ENCODE measurements at places on chromosomes 11 and 22.

- no peaks in the 10 kb centered on the region for H3K36me3 ChIP-seq
- H3K4me3 ChIP-seq = no peak overlapping the region
- no peaks in the 10 kb centered on the region for H3K4me1 ChIP-seq
- no peak overlapping the region for H3K27ac ChIP-seq
- DNase-seq = no peak
- H3K27me3 ChIP-seq = peaks cover 8% of the 10 kb centered on the region
These were observed 153.4 kb upstream of the CADM1 start for GRCh38 chr11:115657586-115657985.

GRCh38 chr22:26828311-26828710 is 170.9 kb downstream of the MIAT start:
- H3K27me3 ChIP-seq = no peaks in the 10 kb centered on the region
- H3K4me1 ChIP-seq = no peaks in the 10 kb centered on the region

GRCh38 chr11:6129011-6129410 is 21.5 kb downstream of the OR56B4 start:
- no peaks in the 10 kb centered on the region for H3K4me1 ChIP-seq
- H3K36me3 ChIP-seq = no peaks in the 10 kb centered on the region
- H3K27ac ChIP-seq = no peak overlapping the region
- no peak overlapping the region for H3K4me3 ChIP-seq
- DNase-seq = no peak
- H3K27me3 ChIP-seq = no peaks in the 10 kb centered on the region

DNA sequence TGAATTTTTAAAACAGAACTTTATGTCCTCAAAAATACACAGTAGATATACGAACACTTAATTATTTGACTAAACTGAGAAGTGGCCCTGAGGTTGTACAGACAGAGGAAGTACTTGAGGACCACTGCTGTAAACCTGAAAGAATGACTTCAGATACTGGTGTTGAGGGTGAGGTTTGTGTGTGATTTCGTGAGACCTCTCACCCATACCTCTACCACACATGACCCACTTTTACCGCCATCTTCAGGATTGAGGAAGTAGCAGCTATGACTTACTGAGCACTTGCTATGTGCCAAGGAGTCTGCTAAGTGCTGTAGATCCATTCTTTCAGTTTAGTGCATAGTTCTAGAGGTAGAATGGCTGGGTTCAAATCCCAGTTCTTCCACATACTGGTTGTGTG is 21.9 kb downstream of the MMP13 start:
- DNase-seq = no peak
- no peaks in the 10 kb centered on the region for H3K4me1 ChIP-seq
- H3K27ac ChIP-seq = no peak overlapping the region
- H3K4me3 ChIP-seq = no peak overlapping the region
- H3K27me3 ChIP-seq = no peaks in the 10 kb centered on the region

DNA sequence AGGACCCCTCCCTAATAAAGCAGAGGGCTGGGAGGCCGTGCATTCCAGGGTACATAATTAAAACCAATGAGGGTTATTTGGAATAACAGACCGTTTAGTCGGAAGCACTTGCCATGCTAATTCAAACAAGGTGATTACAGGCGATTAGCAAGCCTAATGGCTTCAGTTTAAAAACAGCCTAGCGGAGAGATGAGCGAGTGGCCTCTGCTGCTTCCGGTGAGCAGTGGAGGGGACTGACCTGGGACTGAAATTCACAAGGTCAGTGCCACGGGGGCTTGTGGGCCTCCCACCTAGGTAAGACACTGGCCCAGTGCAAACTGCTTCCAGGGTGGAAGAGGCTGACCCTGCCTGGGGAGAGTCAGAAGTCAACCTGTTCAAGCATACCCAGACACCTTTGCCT is 56.8 kb upstream of the ALX4 start:
- H3K27ac ChIP-seq = no peak overlapping the region
- H3K4me1 ChIP-seq = no peaks in the 10 kb centered on the region
- no peak overlapping the region for H3K4me3 ChIP-seq
- peaks cover 5% of the 10 kb centered on the region for H3K27me3 ChIP-seq

GRCh38 chr22:17536269-17536668 is 27.0 kb upstream of the SLC25A18 start:
- H3K27me3 ChIP-seq = no peaks in the 10 kb centered on the region
- no peak overlapping the region for H3K4me3 ChIP-seq
- DNase-seq = no peak
- no peaks in the 10 kb centered on the region for H3K4me1 ChIP-seq

Measured in gastrocnemius medialis (tissue), 4 donors.